ENCODE measurements at places on chromosomes 12 and 14.

- no peak for DNase-seq
Observed at GRCh38 chr14:80587096-80587724, 354.3 kb downstream of the CEP128 start.

DNA sequence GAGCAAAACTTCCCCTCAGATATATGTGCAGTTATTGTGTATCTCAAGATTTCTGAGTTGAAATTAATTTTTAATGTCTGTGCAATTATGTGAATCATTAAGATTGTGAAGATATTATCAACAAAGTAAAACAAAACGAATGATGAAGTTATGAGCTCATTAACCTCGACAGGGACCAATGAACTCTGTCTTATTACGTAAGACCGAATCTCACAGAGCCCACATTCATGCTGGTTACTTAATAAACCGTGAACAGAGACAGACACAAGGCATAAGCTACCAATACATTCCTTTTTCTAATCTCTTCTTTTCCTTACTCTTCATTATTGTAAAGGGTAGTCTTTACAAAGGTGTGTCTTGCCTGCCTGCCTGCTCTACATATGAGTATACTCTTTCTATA, 568.7 kb downstream of the RPS29 start:
- no peak for DNase-seq

- DNase-seq: no peak
Observed at GRCh38 chr12:44640427-44641190, 235.5 kb downstream of the NELL2 start.

- DNase-seq: no peak
Observed at GRCh38 chr14:98186140-98186539, 1085.9 kb downstream of the BCL11B start.

DNA sequence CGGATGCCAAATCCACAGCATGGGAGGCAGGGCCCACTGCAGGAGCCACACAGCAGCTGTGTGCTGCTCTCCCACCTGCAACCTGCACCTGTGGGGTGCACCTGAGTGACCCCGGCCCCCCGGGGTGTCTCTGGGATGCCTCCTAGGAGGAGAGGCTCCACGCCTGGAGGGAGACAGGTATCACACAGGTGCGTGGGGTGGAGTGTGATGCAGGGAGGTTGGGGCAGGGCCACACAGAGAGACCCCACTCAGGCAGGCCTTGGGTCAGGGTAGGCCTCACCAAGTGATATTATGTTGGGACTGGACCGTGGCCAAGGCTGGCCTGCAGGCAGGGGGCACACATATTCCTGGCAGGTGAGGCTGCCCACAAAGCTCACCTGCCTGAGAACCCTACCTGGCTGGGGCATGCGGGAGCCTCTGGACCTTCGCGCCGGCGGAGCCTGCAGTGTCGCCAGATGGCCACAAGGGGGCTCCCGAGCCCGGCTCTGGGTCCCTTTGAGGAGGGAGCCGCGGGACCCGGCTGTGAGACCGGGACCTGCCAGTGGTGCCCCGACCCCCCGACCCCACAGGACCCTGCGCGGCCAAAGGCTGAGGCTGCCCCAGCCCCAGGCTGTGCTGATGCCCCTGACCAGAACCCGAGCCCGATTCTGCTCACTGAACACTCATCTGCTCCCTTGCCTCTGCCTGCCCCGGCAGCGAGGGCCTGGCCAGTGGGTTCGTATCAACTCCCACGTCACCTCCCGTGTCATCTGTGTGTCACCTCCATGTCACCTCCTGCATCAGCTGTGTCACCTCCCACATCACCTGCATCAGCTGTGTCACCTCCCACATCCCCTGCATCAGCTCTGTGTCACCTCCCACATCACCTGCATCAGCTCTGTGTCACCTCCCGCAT, 11.4 kb downstream of the TMEM121 start:
- DNase-seq: peak; percentile 58

DNA sequence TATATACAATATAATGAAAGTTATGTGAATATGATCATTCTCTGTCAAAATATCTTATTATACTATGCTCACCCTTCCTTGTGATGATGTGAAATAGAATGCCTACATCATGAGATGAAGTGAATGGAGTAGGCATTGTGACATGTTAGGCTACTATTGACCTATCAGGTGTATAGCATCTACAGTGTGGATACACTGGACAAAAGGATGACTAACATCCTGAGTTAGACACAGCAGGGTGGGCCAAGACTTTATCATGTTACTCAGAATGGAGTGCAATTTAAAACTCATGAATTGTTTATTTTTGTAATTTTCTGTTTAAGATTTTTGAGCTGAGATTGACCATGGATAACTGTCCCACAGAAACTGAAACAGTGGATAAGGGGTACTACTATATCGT, 53.4 kb upstream of the NAV3 start:
- DNase-seq: no peak

DNA sequence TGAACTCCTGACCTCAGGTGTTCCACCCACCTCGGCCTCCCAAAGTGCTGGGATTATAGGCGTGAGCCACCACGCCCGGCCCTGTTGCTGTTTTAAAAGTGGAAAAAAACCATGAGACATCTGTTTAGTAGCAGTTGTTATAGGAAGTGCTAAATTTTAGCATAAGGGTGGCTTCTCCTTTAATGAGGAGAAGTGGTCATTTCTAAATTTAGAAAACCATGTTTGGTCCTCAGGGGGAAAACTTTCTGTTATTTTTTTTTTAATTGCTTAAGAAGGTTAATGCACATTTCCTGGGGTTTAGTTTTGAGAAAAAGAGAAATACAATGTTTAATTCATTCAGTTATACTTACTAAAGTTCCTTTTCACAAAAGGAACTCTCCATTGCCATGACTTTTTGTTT, 102.1 kb downstream of the MYRFL start:
- no peak for DNase-seq

DNA sequence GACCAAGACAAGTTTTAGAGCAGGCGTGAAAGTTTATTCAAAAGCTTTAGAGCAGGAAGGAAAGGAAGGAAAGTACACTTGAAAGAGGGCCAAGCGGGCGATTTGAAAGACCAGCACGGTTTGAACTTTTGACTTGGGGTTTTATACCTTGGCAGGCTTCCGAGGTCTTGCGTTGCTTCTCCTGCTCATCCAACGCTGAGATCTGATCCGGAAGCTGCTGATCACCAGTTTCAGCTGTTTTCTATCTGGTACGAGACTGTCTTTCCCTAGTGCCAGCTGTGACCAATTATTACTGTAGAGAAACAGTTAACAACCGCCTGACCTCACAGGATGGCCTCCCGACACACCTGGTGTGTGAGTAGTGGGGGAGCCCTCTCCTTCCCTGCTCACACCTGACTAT, 20.6 kb upstream of the SNRPF start:
- no peak for DNase-seq

- no peak for DNase-seq
Observed at GRCh38 chr12:11755302-11755930, 105.9 kb downstream of the ETV6 start.

GRCh38 chr14:99702115-99702514, 18.0 kb downstream of the CYP46A1 start:
- DNase-seq: no peak

- no peak for DNase-seq
Observed at GRCh38 chr14:51073731-51074130, 21.2 kb downstream of the TRIM9 start.

GRCh38 chr12:46259071-46259470, 9.8 kb downstream of the SLC38A1 start:
- DNase-seq: no peak

DNA sequence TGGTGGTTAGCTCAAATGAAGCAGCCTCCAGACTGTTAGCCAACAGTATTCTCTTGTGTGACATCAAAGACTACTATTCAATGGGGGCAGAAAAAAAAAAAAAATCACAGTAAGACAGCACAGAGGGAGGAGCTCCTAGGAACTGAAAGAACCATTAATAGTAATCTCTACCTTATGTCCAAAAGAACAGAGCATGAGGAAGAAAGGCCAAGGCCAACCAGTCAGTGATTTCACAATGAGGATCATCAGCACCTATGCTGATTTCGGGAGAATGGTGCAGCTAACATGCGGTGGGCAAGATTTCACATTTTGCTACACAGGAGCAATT, 66.3 kb upstream of the SOX5 start:
- DNase-seq: no peak

DNA sequence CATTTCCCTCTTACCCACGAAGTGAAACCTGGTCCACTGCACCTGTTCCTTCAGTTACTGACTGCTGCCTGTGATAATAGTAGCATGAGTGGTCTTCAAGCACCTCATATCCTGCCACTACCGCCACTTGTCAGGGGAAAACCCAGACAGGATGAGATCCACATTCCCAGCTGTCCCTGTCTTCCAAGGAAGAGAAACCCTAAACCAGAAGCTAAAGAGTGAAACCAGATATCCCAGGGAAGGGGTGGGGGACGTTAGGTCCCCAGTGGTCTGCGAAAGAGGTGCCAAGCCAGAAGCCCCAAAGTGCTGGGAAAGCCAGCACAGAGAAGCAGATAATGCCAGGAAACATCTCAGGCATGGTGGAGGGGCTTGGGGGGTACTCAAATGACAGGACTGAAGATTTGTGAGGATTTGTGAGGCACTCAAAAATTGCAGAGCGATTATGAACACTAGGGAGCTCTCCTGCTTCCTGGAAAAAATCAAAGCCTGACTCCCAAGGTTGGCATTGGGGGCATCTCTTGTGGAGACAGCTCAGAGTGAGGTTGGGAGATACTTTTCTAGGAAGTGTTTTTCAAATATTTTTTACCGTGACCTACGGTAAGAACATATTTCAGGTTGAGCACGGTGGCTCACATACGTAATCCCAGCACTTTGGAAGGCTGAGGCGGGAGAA, 77.9 kb downstream of the TMEM30B start:
- no peak for DNase-seq

DNA sequence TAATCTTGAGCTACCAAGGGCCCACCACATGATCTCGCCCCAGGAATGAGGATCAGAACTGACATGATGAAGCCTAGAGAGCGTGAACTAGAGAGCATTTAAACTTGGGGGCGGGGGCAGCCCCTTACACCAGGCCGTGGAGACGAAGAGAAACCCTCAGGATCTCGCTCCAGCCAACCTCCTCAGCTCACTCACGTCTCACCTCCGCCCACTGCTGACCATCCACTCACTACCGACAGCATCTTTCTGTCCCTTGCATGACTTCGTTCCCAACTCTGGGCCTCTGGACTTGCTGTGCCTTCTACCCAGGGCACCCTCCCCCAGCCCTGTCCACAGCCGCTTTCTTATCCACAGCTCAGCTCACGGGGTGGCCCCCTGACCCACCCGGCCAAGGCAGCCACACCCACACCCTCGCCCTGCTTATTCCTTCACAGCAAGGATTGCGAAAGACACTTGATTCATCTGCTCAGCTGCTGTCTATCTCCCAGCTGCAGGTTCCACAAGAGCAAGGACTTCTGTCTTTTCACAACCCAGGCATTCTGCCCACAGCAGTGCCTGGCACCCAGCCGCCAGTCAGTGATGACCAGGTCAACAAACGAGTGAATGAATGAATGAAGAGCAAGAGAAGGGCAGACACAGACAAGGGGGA, 6.4 kb downstream of the STX2 start:
- DNase-seq: no peak

GRCh38 chr12:120529641-120530417, 871 bp upstream of the COQ5 start:
- DNase-seq: no peak

- DNase-seq: no peak
Observed at GRCh38 chr12:31000751-31001150, 72.9 kb upstream of the DDX11 start.

DNA sequence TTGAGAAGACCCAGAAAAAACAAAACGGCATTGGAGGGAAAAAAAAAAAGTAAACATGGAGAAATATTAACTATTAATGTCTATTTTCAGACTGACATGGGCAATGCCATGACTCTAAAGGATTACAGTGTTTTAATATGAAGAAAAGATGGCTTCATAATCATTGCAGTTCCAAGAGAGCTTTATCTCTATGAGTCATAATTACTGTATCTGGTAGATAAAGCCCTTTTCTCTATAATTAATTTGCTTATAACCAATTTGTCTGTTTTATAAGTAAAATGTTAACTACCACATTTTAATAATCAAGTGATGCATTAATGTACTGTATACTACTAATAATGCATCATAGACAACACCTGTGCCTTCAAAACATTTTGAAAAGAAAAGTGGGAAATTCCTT, 59.7 kb downstream of the CLIP1 start:
- no peak for DNase-seq

- peak; percentile 64 for DNase-seq
Observed at GRCh38 chr12:6532051-6532926, 2.0 kb upstream of the GAPDH start.

- DNase-seq: no peak
Observed at GRCh38 chr12:26954027-26954426, 15.8 kb downstream of the FGFR1OP2 start.

GRCh38 chr14:43647302-43647701, 859.8 kb downstream of the FSCB start:
- DNase-seq: no peak

DNA sequence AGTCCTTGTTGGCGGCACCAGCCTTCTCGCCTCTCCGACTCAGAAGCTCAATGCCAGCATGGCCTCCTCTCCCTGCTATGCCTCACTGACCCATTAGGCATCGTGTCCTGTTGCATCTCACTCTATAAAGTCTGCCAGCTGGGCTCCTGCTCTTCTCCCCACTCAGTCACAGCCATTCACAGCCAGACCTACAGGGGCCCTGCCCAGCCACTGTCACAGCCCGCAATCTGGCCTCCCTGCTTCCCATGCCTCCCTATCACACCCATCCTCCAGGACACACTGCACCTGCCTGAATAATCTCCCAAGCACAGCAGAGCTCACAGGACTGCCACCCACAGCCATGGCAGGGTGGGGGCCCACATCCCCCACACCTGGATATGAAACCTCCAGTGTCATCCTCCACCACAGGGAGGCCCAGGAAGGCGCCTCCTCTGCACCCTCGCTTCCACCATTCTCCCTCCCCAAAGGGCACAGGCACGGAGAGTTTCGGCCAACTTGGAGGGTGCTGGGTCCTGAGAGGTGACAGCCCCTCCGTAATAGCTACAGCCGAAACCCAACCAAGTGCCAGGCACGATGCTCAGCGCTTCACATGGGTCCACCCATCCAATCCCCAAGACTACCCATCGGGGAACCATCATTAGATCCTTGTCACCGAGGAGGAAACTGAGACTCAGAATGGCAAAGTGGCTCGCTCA, 370.3 kb downstream of the BCL11B start:
- no peak for DNase-seq

GRCh38 chr14:57725399-57726077, 140.4 kb downstream of the SLC35F4 start:
- DNase-seq: no peak

GRCh38 chr14:34012978-34013720, 62.3 kb upstream of the EGLN3 start:
- no peak for DNase-seq

DNA sequence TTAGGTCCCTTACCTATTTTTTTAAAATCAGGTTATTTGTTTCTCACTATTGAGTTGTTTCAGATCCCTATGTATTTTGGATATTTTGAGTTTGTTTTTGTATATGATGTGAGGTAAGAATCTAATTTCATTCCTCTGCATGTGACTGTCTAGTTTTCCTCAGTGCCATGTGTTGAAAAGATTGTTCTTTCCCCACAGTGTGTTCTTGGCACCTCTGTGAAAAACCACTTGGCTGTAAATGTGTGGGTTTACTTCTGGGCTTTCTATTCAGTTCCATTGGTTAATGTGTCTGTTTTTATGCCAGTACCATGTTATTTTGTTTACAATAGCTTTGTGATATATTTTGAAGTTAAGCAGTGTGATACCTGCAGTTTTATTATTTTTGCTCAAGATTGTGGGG, 1516.4 kb downstream of the AACS start:
- DNase-seq: no peak

- no peak for DNase-seq
Observed at GRCh38 chr14:82126006-82126405, 592.4 kb upstream of the SEL1L start.

- DNase-seq: no peak
Observed at GRCh38 chr14:68707482-68707881, 85.4 kb downstream of the ZFP36L1 start.
